ENCODE measurements at places on chromosomes 3 and 15.

DNA sequence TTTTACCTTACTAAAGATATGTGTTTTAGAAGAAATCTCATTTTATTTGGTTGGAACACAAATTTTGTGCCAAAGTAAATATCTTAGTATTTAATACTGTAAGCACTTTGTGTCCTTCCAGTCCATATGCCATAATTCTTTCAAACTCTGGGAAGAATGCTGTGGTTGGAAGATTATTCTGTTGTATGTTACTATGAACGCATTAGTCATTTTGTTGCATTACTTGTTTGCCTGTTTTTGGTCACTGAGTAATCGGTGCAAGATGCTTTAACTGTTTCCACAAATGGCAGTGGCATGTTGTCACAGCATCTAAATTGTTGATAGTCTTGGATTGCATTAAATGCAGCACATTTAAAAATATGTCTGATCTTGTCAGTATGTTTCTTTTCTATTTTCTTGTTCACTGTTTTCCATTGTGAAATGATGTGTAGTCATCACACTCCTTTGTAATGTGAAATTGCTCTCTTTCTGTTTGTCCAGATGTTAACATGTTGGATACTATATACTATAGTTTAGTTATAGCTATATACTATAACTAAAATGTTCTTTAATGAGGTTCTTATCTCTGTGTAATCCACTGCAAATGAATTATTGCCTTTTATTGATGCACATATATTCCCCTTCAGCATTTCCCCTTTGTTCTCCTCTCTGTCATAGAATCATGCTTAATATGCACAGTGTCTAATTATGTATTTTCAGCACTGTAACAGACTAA is 89.9 kb upstream of the FLNB start:
- no peak for DNase-seq

DNA sequence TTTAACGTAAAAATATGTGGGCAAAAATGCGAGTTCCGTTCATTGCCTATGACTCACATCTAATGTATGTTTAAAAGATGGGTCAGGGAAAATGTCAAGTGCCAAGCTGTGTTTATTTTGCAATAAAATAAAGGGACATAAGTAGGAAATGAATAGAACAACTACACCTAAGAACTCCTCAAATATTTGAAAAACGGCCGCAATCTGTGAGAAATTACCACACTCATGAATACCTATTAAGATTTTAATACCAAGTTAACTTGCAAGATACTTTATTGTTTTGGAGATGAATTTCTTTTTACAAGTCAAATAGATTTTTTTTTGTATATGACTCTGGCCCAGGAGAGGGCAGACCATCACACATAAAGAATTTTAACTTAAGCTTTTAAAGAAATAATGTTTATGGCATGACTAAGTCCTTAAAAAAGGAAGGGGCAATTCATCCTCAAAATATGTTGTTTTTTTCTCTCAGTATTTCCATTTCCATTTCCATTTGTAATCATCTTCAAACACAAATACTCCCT is 152.7 kb downstream of the SUCNR1 start:
- DNase-seq, result peak; percentile 95

DNA sequence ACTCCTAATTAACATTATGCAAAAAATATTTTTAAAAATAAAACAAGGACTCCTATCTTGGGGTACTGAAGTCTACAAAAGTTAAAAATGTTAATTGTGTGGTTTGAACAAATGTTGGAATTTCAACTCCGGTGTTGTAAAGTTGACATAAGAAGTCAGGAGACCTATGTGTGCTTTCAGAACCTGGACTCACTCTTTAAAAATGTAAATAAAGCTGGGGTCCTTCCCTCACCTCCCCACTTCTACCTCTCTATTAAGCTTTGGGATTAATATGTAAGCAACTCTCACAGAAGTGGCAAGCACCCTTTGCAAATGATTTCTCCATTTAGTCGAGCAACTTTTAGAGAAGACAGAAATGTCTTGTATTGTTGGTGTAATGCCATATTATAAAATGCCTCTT is 11.9 kb downstream of the MEIS2 start:
- DNase-seq, result no peak

DNA sequence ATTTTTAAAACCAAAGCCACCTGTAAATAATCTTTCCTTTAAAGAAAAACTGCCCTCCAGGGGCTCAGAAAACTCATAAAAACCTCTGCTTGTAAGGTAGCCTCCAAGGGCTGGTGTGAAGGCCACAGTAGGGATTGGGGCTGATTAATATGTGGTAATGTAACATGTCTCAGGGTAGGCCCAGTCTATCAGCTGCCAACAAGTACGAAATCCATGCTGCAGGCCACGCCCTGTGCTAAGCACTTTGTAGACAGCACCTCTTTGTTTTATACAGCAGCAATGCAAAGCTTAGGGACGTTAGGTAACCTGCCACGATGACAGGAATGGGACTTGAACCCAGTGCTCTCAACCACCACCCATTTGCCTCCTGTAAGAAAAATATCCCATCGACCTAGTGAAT is 65.6 kb upstream of the PRICKLE2 start:
- no peak for DNase-seq

- DNase-seq, result no peak
These were observed 13.4 kb upstream of the GHSR start for GRCh38 chr3:172461530-172462138.

- DNase-seq, result peak; percentile 39
These were observed 70.9 kb downstream of the DCUN1D1 start for GRCh38 chr3:182909318-182910040.

DNA sequence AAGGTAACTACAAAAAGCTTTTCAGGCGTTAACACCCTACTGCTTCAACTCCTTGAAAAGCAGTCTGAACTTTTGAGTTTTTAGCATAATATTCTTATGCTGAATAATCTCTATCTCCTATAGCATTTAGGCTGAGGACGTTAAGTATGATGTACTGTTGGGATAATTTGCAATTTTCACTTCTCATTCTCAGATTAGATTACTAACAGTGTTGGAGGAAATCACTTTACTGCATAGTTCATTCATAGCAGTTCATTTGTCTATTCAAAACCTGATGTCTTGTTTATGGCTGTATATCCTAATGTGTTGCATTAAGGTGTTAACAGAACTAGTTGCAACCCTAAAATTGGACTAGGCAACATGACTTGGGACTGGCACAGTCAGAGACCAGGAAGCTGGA is 983.1 kb downstream of the FHIT start:
- DNase-seq, result no peak

DNA sequence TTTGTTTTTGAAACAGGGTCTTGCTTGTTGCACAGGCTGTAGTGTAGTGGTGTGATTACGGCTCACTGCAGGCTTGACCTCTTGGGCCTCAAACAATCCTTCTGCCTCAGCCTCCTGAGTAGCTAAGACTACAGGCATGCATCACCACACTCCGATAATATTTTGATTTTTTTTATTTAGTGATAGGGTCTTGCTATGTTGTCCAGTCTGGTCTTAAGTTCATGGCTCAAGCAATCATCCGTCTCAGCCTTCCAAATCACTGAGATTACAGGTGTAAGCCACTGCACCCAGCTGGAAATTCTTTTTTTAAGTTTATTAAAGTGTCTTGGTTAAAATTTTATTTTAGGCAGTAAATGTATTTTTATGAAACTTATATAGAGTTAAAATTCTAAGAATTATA is 32.2 kb upstream of the RAP2B start:
- DNase-seq, result no peak

DNA sequence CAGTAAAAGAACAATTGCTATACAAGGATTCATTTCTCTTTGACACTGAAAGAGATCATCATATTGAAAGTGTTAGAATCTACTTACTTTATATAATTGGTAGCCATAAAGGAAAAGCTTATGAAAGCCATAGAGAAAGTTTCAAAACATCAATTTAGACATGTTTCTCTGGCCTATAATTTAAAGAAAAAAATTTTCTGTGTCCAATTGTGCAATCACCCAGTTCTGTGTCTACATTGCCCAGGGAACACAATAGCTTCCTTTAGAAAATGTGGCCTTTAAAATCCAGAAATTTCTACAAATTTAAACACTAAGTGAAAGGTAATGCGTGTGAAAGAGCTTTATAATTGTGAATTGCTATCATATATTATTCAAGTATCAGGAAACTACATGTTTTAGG is 259.2 kb downstream of the GBE1 start:
- no peak for DNase-seq

- no peak for DNase-seq
These were observed 161.7 kb downstream of the OPA1 start for GRCh38 chr3:193754719-193755118.

- no peak for DNase-seq
These were observed 2.8 kb downstream of the SEC62 start for GRCh38 chr3:169969174-169970095.

DNA sequence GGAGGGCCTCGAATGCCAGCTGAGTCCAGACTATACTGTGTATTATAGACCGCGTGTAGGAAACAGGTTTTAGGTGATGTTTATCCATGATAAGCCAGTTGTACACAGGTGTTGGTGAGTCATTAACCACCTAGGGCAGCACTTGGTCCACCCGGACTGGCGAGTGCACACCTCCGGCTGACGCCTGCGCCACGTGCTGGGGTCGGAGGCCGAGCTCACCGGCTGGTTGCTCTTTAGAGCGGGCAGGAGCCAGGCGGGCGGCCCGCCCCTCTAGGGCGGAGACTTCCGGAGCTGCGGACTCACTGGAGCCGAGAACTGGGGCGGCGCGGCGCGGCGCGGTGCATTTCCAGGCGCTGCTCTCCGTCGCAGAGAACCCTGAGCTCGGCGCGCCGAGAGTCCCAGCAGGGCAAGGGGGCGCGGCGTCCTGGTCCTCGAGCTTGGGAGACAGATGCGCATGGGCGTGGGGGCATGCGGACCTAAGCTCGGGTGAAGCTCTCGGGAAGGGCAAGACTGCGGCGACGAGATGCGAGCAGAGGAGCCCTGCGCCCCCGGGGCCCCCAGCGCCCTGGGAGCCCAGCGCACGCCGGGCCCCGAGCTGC is at the start of gene ESYT3:
Gene ESYT3, plus strand, starts transcription at position 341 of the 599 bp plus-strand sequence. Its CDS starts 183 bp downstream, at position 524.
- DNase-seq, result peak; percentile 29

- peak; percentile 65 for DNase-seq
These were observed 405.4 kb upstream of the TBL1XR1 start for GRCh38 chr3:177602601-177603147.

GRCh38 chr15:77869021-77869895 is 208.3 kb downstream of the TBC1D2B start:
- DNase-seq, result peak; percentile 10

Measured in endothelial cell of umbilical vein (primary cell).